ENCODE measurements at places on chromosomes 7 and 10.

GRCh38 chr7:15228831-15229230, 326.3 kb upstream of the DGKB start:
- no peak for DNase-seq

GRCh38 chr10:89374713-89375141, 3.1 kb upstream of the IFIT1B start:
- DNase-seq = no peak

- DNase-seq = no peak
These were observed 40.2 kb upstream of the ATXN7L1 start for GRCh38 chr7:105916603-105917002.

DNA sequence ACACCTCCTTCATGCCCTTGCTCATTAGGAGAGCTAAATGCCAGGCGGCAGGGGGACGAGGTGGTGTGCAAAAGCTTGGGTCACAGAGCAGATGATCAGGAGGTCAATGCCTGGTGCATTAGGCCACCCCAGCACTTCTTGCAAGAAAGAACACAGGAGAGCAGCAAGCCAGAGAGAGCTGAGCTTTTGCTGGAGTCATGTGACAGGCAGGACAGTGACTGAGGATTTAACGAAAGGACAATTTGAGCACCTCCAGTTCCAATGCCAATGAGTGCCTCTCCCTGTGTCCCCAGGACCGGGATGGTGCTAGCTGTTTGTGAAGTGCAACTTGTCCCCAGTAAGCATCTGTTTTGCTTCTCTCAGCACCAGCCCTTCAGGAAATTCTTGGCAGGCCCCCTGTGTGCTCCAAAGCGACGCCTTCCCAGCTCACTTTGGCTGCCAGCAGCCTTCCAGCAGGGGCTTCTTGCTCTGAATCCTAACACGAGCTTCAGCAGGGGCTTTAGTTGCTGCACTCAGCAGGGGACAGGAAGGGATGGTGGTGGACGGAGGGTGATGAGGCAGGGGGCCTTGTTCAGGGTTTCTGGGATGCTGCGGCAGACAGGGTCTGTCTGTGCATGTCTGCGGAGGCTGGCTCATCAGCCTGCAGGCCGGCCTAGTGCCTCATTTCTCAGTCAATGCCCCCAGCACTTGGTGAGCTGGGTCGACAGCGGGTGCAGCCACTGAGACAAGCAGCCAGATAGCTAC, 368.1 kb downstream of the RPS24 start:
- no peak for DNase-seq

DNA sequence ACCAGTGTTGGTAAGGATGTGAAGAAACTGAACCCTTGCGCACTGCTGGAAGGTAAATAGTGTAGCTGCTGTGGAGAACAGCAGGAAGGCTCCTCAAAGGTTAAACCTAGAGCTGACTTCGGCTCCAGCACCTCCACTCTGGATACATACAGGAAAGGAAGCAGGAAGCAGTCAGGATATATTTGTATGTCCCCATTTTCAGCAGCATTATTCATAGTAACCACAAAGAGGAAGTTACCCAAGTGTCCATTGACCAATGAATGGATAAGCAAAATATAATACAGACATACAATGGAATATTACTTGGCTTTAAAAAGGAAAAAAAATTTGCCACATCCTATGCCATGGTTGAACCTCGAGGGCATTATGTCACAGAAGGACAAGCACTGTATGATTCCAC, 15.0 kb downstream of the RET start:
- no peak for DNase-seq

DNA sequence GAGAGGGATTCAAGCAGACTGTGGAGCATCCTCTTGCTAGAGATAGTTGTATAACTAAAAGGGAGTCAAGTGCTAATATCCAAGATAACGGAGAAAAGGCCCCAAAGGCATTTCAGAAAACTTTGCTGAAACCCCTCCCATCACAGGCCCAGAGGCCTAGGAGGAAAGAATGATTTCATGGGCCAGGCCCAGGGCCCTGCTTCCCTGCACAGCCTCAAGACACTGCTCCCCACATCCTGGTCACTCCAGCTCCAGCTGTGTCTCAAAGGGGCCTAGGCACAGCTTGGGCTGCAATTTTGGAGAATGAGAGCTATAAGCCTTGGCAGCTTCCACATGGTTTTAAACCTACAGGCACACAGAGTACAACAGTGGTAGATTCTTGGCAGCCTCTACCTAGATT, 85.6 kb downstream of the OR13A1 start:
- no peak for DNase-seq

DNA sequence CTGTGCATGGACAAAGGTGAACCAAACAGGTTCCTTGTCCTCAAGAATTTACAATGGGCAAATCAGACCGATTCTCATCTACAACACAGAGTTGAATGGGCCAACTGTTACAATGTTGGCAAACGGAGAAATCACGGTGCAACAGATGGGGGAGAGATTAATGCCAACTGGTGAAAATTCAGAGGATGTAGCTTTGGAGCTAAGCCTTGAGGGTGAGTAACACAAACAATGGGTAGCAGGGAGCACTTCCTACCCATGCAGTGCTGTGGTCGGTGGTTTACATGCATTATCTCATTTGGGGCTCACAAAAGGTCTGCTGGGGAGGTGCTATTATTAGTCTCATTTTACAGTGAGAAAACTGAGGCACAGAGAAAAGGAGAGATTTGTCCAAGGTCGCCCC, 902 bp upstream of the NFE2L3 start:
- DNase-seq = no peak

DNA sequence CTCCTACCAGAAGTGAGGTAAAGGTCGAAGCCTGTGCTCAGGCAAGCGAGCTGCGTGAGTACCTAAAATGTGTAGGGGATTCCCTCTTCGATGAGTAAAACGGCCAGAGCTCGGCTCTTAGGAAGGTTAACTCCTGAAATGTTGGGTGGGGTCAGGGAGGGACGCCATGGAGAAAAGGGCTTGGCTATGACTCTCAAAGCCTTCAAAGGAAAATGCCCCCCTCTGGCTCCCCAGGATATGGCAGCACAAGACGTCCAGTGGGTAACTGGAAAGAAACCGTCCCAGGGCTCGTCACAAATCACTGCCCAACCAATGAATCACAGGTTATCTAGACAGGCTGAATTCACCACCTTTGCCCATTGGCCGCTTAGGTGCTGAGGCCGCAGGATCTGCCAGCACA, 58.0 kb downstream of the CALML3 start:
- DNase-seq = no peak

Measured in stimulated activated naive CD4-positive, alpha-beta T cell treated with Interleukin-2 at 50 U/mL for 16 hours (primary cell).